Fibroblast of skin of back (primary cell): ENCODE measurements at places on chromosomes 4 and X.

GRCh38 chr4:288891-289290, 16.4 kb downstream of the ZNF732 start:
- DNase-seq, result peak; percentile 3

DNA sequence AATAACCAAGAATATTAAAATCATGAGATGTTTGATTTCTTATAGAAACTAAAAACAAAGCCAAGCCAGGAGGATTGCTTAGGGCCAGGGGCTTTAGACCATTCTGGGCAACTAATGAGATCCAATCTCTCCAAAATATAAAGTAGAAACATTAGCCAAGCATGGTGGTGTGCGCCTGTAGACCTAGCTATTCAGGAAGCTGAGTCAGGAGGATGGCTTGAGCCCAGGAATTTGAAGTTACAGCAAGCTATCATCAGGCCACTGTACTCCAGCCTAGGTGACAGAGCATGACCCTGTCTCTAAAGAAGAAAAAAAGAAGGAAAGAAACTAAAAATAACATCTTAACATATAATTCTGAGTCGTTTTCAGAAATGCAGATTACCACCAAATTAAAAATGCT, 96.7 kb downstream of the NAF1 start:
- peak; percentile 37 for DNase-seq

- no peak for DNase-seq
Observed at GRCh38 chr4:176307666-176307930, 12.2 kb upstream of the SPCS3 start.

DNA sequence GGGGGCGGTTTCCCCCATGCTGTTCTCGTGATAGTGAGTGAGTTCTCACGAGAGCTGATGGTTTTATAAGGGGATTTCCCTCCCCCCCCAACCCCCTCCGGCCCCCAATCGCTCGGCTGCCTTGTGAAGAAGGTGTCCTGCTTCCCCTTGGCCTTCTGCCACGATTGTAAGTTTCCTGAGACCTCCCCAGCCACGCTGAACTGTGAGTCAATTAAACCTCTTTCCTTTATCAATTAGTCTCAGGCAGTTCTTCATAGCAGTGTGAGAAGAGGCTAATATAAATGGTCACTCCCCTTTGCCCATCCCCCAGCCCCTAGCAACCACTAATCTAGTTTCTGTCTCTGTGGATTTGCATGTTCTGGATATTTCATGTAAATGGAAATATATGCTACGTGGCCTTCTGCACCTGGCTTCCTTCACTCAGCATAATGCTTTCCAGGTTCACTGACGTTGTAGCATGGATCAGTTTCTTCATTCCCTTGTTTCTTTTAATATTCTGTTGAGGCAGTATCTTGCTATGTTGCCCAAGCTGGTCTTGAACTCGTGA, 16.4 kb downstream of the GPR143 start:
- no peak for DNase-seq

- DNase-seq, result no peak
Observed at GRCh38 chrX:22116605-22117546, 84.8 kb downstream of the PHEX start.

- no peak for DNase-seq
Observed at GRCh38 chrX:108091878-108092291, 307 bp downstream of the ATG4A start.

DNA sequence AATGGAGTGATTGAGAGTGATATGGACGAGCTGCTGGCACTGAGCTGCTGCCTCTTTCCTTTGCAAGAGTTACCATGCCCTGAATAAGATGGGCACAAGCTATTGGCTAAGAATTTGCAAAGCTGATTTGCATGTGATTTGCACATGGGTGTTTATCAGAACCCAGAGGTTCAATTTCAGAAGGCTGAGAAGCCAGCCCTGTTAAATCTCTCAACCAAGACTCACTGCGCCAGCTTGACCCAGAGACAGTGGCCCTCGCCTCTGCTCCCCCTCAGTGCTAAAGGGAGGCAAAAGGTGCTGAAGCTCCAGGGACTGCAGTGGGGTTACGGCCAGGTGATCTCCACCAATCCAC, 701 bp downstream of the ARHGAP4 start:
- DNase-seq, result no peak

DNA sequence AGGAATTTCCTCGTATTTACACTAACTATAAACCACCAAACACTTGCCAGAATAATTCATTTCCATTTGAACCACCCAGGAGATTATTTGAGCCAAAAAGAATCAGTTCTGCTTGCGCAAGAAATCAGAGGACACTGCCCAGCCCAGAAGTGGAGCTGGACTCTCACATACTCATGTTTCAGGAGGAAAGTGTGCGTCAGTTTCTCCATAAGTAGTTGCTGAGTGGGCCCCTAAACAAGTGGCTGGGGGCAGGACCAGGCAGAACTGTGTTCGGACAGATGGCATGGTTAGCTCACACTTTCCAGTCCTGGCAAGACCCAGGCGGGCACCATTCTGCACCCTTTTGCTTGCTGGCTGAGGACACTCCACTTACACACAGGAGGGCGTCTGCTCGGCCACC, 38.8 kb downstream of the BTC start:
- no peak for DNase-seq

GRCh38 chrX:137545711-137546651, 19.9 kb upstream of the ZIC3 start:
- no peak for DNase-seq

DNA sequence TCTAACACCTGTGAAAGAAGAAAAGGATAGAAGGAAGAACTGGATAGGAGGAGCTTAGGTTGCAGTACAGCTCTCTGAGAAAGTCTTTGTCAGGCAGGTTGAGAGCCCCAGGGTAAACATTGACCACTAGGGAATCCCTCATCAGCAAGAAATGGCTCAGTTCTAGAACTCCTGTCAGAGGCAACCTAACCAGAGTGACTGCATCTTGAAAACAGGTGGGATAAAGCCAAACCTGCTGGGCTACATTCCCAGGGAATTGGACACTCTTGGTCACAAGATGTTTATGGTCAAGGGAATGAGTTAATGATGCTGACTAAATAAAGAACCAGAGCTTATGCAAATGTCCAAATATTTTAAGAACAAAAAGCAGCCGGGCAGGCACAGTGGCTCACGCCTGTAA, 108.3 kb upstream of the MED14 start:
- no peak for DNase-seq

DNA sequence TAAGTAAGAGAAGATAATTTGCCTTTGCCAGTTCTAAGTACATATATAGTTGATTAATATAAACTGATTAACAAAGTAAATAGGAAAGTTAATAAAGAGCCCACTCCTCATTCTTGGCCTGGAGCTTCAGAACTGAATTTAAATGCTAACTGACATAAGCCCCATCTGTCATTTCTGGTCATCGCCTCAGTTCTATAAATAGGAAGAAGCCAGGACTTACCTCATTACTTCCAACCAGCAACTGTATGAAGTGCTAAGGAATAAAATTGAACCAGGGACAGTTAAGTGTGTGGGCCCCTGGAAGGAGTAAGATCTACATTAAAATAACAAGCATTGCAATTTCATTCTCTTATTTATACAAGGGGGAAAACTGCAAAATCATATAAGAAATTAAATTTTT, 52.0 kb upstream of the PDLIM5 start:
- no peak for DNase-seq

DNA sequence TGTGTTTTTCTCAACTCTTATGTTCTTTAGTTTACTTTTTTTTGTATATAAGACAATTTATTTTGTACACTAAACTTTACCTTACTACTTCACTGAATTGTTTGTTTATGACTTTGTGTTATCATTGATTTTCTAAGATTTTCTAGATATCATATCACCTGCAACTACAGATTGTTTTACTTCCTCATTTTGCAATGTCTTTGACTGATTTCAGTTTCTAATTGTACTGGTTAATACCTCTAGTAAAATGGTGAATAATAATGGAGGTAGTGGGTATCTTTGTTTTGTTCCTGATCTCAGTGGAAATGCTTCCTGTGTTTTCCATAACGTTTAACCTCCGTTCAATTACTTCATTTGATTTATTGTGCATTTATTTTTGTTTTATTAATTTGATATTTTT, 490.2 kb downstream of the TLL1 start:
- DNase-seq, result no peak

DNA sequence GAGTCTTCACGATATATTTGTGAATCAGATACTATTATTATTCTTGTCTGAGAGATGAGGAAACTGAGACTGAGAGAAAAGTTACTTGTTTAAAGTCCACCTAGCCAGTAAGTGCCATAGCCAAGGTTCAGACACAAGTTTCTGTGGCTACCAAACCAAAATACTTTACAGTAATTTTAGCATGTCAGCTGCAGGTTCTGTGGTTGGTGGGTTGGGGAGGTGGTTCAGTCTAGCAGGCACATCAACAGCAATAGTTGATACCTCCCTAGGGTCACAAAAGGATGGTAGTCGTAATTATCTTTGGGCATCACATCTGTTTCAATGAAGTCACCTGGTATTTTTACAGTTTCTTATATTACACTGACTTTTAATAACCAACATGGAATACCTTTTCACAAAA, 35.6 kb upstream of the EDA2R start:
- no peak for DNase-seq

DNA sequence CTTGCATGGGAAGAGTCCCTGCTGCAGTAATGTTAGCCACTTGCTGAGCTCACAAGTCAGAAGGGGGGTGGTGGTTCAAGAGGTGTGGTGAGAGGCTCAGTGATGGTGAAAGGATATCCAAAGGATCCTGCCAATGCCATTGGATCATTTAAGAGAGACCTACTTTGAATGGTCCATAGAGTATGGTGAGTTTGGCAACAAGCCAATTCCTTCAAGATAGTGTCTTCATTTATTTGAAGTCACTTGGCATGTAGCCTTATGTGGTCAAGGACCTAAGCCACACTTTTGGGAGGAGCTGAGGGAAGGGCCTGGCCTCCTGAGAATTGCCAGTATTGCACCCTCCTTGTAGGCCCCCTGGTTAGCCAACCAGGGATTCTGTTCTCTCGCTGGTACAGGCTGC, 87.9 kb downstream of the TSPAN7 start:
- no peak for DNase-seq

DNA sequence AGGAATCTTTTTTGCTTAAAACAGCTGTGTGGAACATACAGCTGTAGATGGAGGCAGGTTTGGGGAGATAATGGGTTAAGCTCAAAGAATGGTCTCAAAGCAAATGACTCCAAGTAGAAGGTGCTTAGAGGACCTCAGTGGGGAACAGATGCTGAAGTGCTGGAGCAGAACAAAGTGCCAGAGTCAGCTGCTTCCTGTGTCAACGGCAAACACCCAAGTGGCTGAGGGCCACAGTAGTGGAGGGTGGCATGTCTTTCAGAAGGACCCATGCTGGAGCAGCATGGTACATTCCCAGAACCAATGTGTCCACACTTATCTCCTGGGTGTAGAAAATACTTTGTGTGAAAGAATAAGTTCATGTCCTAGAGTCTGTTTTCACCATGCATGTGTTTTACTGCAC, 197.5 kb downstream of the CCNG2 start:
- no peak for DNase-seq
